Stimulated activated CD4-positive, alpha-beta T cell treated with anti-CD3 and anti-CD28 coated beads, Interleukin-15, amount 100 ng/mL, for 1 hour (primary cell): ENCODE measurements at places on chromosomes 13 and 19.
A peak's percentile ranks its signal among the peaks of the same experiment; 100 is the strongest.

- DNase-seq: no peak
Observed at GRCh38 chr13:32897296-32897695, 118.9 kb upstream of the KL start.

DNA sequence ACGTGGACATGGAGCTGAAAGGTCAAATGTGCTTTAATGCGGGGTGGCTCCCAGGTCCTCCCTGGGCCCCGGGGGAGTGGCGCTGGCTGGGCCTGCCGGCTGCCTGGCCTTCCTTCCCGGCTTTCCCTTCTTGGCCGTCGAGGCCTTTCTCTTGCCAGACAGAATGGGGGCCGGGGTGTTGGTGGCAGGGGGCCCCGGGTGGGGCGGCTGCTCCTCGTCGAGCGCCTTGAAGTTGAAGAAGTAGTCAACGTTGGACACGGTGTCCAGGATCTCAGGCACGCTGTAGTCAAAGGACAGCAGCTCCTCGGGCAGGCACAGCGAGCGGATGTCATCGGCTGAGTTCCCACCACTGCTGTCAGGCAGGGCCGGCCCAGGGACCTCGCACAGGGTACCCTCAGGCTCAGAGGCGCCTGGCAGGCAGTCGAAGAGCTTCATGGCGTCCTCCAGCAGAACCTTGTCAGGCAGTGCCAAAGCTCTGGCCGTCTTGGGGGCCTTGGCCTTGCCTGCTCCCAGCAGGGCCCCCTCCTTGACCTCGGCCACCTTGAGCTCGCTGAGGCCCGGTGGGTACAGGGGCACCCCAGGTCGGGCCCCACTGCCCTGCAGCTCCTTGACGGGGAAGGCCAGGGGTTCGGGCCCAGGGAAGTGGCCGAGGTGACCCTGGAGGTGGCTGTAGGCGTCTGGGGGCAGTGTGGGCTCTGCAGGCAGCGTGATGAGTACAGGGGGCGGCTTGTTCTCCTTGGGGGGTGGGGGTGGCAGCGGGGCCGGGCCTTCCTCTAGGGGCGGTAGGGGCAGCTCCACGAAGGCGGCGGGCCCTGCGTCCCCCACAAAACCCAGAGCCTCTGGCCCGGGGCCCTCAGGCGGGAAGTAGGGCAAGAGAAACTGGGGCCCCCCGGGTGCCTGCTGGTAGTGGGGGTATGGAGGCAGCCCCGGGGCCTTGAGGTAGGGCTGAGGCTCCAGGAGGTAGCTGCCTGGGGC lies 1.3 kb downstream of the PRR22 start:
- no peak for DNase-seq

DNA sequence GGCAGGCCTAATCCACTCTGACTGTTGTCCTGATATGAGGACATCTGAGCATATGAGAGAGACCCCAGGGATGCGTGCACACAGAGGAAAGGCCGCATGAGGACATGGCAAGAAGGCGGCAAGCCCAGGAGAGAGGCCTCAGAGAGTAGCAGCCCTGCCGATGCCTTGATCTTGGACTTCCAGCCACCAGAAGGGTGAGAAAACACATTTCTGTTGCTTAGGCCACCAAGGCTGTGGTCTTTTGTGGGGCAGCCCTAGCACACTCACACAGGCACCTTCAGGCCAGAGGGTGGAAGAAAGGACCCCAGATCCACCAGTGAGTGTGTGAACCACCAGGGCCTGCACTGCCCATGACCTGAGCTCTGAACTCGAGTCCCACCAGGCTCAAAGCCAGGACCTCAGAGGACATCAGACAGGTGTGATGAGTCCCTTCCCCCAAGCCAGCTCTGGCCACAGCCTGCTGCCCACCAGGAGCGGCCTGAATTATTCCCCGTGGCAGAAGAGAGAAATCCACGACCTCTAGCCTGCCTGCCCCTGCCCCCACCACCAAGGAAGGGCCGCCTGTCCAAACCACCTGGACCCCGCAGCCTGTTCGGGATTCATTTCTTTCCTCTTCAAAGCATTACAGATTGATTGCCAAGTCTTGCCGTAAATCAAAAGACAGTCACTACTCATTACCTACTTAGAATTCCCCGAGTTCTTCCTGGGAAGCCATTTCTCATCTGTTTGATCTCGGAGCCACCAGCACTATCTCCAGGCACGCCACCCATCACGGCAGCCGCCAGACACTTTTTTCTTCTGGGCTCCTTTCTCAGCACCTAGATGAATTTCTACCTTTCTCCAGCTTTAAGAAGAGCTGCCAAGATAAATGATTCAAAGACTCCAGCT lies 72.2 kb downstream of the CEBPG start:
- no peak for DNase-seq

GRCh38 chr13:79245937-79246577 lies 160.0 kb downstream of the RBM26 start:
- no peak for DNase-seq

GRCh38 chr19:16034958-16035560 lies 41.2 kb upstream of the TPM4 start:
- DNase-seq: no peak

GRCh38 chr13:25927363-25927762 lies 124.5 kb downstream of the SHISA2 start:
- DNase-seq: no peak

DNA sequence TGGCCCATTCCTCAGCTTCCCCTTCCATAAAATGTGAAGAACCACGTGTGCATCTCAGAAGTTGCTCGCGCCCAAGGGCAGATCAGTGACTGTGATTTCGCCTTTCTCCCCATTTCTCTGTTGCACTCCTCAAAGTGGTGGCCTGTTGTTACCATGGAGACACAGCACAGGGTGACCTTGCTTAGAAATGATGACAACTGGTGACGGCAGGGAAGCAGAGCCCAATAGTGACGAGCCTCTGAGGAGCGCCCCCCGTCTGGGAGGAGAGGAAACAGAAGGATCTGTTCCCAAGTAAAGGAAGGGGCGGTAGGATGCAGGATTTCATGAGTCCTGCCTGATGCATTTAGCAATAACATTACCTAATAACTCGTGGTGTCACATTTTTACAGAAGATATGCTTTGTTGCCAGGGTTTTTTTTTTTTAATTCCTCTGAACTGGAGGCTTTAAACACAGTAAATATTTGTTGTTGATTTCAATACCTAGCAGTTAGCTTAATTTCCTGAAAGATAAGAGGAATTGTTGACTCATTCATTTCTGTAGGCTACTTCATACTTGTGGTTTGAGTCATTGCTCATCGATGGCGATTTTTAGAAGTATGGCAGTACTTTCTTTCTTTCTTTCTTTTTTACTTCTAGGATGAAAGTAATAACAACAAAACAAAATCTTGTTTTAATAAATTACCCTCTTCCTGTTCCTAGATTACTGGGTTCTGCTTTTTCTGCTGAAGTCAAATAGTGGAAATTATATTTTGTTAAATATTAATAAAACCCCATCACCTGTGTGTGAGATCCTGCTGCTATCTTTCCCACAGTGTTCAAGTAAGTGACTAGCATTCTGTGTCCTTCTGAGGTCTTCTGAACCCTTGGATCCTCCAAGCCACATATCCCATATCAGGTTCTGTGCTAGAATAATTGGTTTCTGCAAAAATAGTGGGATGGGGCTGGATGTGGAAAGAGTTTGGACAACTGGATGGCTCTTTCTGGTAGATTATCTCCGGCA lies 36.0 kb downstream of the MBNL2 start:
- no peak for DNase-seq

- no peak for DNase-seq
Observed at GRCh38 chr13:89726690-89727435, 1620.6 kb upstream of the MIR17HG start.

DNA sequence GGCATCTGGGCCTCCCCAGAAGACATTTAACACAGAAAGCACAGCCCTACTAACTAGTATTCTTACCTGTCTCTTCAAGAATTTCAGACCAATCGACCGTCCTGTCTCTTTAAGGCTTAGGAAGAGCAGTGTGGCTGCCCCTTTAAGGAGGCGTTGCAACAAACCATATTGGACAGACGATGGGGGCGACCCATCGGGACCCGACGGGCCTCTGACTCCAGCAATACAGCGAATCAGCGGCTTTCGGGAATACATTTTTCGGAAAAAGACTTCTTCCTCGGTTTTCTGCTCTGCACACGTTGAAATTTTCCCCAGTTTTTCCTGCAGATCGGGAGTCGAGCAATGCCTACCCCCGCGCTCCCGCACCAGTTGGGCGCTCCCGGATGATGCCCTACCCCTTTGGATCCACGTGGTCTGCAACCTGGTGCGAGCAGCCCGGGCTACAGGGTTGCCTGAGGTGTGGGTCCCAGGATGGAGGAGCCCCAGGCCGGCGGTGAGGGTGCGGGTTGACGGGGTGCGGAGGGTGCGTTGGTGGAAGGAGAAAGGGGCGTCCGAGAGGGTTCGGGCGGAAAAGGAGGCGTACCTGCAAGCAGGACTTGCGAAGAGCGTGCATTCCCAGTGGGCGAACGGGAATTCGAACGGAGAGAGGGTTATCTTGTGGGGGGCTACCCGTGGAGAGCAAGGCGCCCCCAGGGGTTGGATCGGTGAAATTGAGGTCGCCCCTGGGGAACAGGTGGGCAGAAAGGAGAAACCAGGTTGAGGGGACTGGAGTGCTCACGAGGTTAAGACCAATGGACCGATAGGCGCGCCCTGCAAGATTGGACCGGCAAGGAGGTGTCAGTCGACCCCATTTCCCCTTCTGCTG lies at the start of gene POLR1G:
Gene POLR1G (plus strand): TSS at position 419 of the 865 bp plus-strand sequence. CDS start 53 bp downstream, at position 472.
- peak; percentile 53 for DNase-seq

- no peak for DNase-seq
Observed at GRCh38 chr19:50242581-50242980, 39.2 kb downstream of the MYH14 start.

DNA sequence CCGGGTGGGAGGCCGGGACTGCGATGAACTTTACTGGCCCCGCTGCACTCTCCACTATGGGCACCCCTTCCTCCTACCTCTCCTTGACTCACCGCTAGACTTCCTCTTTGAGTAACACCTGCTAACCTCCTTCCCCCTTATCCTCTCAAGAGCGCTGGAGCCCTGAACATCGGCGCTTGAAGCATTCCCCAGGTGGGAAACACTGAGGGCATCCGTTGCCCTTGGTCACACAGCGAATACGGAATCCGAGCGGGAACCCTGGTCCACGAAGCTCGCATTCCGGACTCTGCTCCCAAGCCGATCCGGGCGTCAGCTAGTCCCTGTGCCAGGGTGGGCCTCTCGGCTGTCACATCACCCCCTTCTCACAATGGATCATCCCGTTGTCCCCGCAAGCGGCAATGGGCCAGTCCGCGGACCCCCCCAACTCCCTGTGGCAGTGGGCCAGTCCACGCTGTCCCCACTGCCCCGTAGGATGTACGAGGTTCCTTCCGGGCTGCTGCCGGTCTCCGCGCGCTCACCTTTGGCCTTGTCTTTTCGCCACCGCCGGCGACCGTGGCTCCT lies 4.2 kb downstream of the LIPE start:
- DNase-seq: peak; percentile 31

- DNase-seq: no peak
Observed at GRCh38 chr13:99282264-99283231, 24.4 kb upstream of the GPR18 start.

DNA sequence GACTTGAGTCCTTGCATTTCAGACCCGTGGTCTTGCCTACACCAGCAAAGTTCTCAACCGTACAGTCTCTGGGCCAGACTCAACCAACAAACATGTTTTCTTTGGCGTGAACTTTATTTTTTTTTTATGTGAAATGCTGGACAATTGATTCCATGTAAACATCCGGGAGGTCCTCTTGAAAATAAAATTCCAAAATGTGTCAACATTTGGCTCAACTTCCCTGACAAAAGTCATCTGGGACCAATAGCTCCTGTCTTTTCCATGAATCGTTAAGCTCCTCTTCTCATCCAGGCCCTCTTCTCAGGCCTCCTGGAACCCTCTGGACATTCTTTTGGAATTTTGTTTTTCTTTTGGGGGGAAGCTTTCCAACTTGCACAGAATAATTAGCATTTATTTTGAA lies 2.7 kb downstream of the ALDH16A1 start:
- DNase-seq: no peak

DNA sequence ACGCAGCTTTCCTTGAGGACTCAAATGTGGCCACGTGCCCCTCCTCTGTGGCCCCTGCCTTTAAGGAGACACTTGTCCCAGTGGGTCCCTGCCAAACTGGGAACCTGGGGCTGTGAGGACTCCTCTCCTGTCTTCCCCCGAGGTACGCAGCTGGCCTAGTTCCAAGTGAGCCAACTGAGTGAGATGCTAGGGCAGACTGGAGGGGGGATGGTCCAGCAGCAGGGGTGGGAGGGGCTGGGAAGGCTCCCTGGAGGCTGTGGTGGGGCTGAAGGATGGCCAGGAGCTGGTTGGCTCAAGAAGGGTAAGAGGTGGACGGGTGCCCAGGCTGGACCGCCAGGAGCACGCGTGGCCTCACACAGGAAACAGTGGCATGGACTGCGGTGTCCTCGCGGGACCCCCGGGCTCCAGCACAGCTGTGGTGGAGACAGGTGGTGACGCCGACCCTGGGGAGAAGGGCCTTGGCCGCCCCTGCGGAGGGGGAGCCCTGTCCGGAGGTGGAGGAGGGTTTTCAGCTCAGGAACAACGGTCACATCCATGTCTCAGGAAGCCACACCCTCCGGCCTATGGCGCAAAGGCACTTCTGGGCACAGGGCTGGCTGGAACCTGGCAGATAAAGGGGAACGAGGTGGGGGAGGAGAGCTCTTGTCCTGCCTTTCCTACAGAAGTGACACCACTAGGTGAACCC lies 45.8 kb downstream of the MLLT1 start:
- no peak for DNase-seq

- DNase-seq: no peak
Observed at GRCh38 chr13:86020351-86021002, 221.3 kb upstream of the SLITRK6 start.

DNA sequence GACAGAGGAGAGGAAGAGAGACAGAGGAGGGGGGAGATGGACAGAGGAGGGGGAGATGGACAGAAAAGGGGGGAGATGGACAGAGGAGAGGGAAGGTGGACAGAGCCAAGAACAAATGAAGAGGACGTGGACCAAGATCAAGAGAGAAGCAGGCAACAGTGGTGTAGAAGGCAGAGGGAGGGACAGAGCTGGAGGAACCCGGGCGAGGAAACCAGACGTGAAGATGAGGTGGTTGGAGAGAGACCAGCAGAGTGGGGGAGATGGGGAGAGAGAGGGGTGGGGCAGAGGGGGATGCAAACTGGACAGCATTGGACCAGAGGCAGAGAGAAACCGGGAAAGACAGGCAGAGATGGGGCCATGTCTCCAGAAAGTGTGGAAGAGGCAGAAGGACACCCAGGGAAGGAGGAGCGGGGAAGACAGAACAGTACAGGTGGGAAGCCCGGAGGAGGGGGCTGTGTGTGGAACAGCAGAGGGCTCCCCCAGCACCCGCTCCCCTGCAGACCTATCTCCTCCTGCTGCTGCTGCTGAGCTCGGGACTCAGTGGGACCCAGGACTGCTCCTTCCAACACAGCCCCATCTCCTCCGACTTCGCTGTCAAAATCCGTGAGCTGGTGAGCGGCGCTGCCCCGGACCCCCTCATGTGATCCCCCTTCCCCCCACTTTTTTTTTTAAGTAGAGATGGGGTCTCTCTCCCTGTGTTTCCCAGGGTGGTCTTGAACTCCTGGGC lies 1.3 kb downstream of the FLT3LG start:
- no peak for DNase-seq

DNA sequence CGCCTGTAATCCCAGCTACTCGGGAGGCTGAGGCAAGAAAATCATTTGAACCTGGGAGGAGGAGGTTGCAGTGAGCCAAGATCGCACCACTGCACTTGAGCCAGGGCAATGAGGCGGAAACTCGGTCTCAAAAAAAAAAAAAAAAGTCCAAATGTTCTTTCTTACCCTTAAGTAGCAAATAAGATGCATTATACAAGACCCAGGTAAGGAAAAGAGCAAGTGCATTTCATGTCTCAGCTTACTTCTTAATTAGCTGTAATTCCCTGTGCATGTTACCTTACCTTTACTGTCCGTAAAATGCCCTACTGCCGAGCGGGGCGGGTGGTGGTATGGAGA lies 3.8 kb upstream of the ZNF681 start:
- no peak for DNase-seq
